Neural crest cell (in vitro differentiated cells): ENCODE measurements at places on chromosomes 7 and 10.
A peak's percentile ranks its signal among the peaks of the same experiment; 100 is the strongest.

- DNase-seq = no peak
These were observed 736 bp downstream of the SHH start for GRCh38 chr7:155811560-155811894.

DNA sequence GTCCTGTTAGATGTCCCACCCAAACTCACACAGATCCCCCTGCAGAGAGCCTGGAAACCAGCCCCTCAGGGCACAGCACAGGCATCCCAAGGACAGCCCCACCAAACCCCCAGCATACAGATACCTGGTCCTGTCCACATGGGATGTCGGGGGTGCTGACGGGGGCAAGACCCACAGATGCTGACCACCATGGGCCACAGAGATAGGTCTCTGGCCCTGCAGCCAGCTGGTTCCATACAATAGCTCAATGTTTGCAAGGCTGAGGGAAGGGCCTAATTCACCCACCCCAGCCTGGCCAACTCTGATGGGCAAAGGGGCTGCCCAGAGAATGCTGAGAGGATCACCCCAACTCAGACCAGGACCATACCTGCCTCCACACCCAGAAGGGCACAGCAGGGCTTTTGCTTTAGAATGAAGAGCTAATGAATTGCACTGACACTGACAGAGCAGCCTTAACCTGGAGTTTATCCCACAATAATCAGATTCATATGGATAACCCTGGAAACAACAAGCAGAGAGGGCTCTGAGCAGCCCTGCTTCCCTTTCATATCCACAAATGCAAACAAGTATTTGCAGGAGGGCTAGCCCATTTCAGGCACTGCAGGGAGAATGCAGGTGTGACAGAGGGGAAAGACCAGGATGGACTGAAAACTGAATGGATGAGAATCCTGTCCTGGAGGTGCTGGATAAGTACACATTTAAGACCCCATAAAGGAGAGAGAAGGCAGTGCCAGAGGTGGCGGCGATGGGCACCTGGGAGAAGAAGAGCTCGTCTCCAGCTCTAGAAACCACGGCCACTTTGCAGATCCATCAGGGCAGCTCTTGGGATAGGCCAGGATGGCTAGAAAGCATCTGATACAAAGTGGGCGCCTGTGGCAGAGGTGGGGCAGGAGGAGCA, 126.7 kb downstream of the TNS3 start:
- no peak for DNase-seq

DNA sequence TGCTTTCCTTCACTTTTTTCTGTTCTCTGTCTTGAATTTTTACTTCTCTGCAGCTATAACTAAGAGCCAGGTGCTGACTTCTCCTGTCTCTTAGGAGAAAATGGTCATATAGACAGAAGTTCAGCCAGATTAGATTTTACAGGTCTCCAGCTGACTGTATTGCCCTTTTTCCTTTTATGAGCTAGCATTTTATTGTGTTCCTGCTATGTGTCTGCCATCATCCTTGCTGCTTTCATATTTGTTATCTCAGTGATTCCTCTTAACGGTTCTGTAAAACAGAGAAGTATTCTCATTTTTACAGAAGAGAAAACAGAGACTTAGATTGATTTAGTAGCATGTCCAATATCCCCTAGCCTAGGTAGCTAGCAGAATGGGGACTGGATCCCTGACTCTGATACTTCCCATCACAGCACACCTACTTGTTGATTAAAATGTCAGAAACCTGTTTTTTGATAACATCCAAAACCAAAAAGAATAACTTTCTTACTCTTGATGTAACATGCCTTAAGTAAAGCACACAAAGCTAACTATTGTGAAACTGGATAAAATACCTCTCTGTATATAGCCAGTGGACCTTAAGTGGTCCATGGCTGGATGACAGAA, 5.2 kb downstream of the KAT6B start:
- DNase-seq = no peak

DNA sequence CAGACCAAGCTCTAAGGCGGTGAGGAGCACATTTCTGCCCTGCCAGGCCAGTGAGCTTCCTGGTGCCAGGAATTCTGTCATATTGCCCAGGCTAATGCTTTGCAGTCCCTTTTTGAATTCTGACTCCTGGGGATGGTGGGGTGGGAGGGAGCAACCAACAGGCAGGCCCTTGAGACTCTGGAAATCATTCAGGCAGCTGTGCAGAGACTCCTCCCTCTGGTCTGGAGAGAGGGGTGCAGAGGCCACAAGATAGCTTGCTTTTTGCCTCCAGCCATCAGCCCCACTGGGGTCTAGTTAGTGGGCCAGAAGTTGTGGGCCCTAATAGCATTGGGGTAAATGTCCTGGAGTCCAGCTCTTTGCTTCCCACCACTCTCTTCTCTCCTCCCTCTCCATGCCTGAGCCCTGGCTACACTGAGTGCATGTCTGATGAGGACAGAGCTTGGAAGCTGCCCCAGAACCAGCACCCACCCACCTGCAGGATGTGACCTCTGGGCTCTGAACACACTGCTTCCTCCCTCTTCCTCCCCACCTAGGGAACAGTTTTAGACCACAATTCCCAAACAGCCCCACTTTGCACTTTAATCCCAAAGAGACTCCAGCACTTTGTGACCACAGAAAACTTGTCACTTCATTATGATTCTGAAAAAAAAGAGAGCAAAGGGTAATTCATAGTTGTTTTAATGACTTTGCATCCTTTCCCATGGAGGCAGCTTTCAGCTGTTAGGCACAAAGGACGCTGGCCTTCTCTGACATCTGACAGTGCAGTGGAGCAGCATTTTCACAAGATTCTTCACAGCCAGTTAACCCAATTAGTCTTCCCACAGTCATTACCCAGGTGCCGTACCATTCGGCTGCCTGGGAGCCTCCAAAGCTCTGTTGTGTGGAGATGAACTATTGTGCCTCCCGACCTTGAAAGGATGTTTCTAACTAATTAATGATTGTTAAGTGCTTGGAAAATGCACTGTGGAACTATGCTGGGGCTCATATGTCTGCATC, 262.5 kb downstream of the TRIL start:
- DNase-seq = no peak

GRCh38 chr7:112495810-112496462, 15.1 kb downstream of the LSMEM1 start:
- no peak for DNase-seq

DNA sequence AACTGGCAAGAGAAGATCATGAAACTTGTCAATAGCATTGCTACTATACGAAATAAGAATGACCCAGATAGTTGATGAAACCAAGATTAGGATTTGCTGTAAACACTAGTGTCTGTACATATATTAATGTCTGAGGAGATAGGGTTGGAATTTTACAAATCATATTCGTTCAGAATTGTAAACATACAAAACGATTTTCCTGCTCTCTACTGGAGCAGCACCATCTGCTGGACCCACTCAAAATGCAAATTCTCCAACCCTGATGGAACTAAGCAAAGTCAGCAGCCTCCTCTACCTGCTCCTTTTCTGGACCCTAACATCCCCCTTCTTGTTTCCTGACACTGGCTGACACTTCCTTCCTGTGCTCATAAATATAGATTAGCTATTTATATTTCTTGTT, 29.4 kb upstream of the SGMS1 start:
- no peak for DNase-seq

DNA sequence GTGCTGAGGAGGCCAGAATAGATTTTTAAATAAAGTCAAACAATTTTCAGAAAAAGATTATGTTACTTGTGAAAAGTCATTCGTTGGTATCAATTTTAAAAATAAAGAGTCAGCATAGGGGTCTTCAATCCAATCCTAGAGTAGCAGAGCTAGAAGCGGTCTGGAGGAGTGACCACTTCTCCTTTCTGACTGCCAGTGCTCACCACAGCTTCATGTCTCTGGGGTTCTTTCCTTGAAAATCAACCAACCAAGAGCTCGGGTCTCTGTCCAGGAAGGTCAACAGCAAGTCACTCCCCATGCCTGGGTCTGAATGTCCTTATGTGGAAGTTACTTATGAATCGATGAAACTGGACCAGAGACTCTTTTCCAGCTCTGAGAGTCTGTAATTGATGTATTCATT, 14.3 kb downstream of the PTPRN2 start:
- no peak for DNase-seq

DNA sequence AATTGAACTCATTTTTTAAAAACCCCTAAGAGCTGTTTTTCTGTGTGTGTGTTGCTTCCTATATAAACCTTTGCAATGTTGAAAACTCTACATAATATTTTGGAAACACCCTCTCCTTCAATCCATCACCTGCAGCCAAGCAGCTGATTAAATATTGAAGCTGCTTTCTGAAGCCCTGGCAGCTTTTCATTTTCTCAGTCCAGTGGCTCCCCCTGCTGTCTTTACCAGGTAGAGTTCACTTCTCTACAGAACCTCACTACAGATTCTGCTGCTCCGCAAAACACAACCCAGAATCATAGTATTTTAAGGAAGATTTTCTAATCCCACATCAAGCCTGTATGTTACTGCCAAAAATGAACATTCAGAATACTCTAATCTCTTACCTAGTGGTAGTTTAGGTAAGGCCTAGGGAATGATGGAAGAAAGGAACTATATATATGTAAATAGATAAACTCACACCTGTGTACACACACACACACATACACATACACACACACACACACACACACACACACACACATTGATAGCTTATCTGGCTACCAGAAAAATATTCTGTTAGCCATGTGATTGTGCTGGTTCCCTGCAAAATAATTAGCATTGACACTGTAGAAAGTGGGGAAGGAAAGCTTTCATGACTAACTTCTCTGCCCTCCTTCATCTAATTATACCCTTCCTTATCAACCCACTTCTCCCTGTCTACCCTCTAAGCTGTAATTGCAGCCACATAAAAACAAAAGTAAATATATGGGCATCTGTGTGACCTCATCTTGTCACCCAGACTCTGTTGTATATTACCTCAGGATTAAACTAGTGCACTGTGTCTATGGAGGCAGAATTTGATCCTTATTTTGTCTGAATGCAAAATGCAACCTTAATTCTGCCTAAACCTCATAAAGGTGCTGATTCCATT, 229.5 kb upstream of the FZD1 start:
- peak; percentile 53 for DNase-seq

GRCh38 chr7:11810043-11810625, 21.9 kb downstream of the THSD7A start:
- no peak for DNase-seq

- no peak for DNase-seq
These were observed 1.4 kb downstream of the HABP2 start for GRCh38 chr10:113554214-113554613.

DNA sequence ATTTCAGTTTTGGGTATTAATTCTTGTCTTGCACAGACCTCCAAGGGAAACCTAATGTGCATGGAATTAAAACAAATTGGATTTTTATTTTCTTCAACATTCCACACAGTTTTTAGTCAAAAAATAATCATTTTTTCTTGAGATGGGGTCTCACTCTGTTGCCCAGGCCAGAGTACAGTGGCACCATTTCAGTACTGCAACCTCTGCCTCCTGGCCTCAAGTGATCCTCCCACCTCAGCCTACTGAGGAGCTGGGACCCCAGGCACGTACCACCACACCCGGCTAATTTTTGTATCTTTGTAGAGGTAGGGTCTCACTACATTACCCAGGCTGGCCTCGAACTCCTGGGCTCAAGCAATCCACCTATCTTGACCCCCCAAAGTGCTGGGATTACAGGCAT, 4.9 kb downstream of the BAIAP2L1 start:
- DNase-seq = no peak

DNA sequence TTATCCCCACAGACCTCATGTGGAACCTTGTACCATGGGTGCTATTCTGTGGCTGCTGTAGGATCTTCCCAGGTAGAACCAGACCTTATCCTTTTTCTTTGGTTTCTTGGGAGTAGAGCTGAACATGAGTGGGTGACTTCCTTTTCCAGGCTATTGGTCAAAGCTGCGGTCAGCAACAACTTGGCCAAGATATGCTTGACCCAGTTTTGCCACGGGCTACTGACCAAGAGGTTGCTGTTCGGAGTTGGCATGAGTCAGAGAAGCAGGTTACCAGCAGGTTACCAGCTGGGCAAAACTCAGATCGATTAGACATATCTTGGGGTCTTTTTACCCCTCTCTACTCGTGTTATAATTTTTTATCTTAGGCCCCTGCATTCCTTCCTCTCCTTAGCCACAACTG, 36.7 kb upstream of the HDAC9 start:
- no peak for DNase-seq

- no peak for DNase-seq
These were observed 290.8 kb upstream of the ZNF32 start for GRCh38 chr10:43939389-43939938.

DNA sequence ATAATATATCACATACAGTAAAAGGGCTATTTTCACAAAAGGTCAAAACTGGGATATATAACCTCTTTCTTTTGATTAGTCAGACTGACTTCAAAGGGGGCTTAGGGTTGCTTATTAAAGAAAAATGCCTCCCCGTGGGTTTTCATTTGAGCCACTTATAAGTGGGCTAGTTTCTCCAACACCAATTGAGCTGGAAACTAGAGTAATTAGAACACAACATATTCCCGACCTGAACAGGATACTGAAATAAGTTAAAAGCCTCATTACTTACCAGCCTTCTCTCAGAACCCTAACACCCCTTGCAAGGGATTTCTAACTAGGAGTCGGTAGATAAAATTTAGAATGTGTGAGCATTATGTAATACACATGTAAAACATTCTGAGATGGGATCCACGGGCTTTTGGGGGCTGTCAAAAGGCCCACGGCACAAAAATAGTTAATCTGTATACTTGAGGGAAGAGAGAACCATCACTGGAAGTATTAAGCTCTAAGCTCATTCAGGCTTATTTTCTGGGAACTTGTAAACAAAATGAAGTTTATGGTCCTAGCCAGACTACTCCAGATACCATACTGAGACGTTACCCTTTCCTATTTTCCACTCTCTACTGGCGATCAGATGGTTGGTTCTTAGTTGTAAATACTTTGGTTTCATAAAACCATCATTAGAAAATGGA, 29.3 kb upstream of the KMT2E start:
- DNase-seq = no peak

- no peak for DNase-seq
These were observed 103.9 kb upstream of the LRRC4 start for GRCh38 chr7:128135159-128135514.

GRCh38 chr7:47664650-47665195, 82.8 kb upstream of the TNS3 start:
- DNase-seq = no peak

GRCh38 chr7:81688622-81689411, 81.0 kb downstream of the HGF start:
- DNase-seq = no peak

GRCh38 chr7:45704683-45705016, 130.5 kb downstream of the ADCY1 start:
- no peak for DNase-seq

DNA sequence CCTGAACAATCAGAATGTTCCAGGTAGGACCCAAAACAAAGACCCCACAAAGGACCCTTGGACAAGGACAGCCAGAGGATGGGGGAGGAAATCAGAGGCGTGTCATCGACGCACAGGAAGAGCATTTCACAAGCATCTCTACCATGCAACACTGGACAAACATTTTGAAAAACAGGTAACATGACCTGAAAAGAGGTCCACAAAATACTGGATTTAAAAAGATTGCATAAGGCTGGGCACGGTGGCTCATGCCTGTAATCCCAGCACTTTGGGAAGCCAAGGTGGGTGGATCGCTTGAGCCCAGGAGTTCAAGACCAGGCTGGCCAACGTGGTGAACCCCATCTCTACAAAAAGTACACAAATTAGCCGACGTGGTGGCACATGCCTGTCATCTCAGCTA, 60.5 kb upstream of the RNF32 start:
- no peak for DNase-seq

GRCh38 chr10:30007406-30007805, 52.0 kb downstream of the JCAD start:
- no peak for DNase-seq
